Foreskin fibroblast (primary cell): ENCODE measurements at places on chromosomes 3 and 15.

DNA sequence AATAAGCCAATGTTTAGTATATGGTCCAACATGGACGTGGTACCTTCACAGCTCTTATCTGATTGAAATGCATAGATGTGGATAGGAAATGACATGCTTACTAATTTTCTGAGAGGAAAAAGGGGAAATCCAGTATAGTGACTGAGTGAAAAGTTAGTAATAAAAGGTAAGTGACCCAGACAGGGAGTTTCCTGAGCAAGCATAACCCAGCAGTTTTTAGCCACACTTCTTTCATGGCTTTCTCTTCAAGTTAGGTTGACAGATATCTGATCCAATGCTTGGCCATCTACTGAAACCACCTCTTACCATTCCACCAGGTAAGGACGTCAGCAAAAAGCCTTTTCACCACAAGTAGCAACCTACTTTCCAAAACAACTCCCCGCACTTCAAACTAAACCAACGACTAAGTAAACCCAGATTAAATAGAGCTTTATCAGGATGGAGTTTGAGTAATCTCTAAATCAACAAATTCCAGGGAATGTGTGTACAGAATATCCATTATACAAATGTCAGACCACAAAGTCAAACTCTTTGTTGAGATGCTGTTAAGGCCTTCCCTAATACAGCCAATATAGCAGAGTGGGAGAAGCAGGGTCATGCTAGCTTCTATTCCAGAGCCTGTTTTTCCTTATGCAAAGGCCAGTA, 329.7 kb downstream of the RORA start:
- DNase-seq, result no peak

DNA sequence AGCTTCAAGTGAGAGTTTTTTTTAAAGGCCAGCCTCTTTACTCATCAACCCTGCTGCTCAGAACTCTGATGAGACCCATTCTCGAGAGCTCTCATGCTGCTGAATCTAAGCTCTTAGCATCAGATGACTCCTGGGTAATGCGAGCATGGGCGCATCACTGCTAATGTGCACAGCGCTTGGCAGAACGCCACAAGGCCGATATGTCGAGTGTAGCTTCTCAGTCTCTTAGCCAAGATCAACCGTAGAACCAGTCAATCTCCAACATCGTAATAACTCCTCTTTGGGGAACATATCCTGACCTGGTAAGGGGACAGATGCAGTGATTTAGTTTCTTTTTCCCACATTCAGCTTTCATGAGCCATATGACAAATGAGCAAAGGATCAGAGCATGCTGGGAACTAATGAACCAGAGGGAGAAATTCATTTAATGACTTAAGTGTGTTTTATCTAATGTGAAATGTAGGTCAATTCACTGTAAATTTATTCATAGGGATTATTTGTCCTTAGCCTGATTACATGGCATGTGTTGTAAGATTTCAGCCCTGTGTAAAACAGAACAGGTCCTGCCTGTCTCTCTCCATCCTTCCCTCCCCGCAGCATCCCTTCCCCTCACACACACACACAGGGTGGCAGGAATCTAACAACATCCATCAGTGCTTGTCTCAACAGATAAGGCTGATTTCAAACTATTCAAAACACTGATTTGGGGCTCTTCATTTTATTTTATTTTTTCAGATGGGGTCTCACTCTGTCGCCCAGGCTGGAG, 195.4 kb upstream of the C2CD4B start:
- DNase-seq, result no peak

- DNase-seq, result no peak
Measured at GRCh38 chr3:188367678-188368077, 213.7 kb downstream of the LPP start.

- DNase-seq, result no peak
Measured at GRCh38 chr3:193773266-193774220, 180.5 kb downstream of the OPA1 start.

DNA sequence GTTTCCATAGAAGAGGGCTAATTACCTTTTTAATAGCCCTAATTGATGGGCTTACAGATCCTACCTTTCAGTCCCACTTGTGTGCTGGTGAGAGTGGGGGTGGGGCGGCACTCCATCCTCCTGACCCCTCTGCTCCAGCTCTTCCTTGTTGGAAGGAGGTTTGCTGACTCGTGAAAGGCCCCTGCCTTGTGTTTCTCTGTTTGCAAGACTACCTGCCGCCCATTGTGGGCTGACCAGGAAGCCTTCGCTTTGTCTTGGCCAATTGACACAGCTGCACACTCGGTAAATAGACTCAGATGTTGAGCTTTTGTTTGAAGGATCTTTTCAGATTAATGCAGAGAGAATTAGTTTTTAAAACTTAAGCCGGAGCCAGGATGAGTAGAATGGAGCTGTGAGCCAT, 197.3 kb upstream of the HES1 start:
- DNase-seq, result no peak

GRCh38 chr3:141686466-141687291, 51.4 kb upstream of the RNF7 start:
- DNase-seq, result peak; percentile 69

GRCh38 chr3:98388147-98388546, 2.3 kb upstream of the OR5K3 start:
- DNase-seq, result no peak

GRCh38 chr3:25304916-25305315, 123.1 kb upstream of the RARB start:
- no peak for DNase-seq
